ENCODE measurements at places on chromosomes 13 and 19.

- DNase-seq = no peak
These were observed 25.6 kb upstream of the LRP3 start for GRCh38 chr19:33168528-33168927.

DNA sequence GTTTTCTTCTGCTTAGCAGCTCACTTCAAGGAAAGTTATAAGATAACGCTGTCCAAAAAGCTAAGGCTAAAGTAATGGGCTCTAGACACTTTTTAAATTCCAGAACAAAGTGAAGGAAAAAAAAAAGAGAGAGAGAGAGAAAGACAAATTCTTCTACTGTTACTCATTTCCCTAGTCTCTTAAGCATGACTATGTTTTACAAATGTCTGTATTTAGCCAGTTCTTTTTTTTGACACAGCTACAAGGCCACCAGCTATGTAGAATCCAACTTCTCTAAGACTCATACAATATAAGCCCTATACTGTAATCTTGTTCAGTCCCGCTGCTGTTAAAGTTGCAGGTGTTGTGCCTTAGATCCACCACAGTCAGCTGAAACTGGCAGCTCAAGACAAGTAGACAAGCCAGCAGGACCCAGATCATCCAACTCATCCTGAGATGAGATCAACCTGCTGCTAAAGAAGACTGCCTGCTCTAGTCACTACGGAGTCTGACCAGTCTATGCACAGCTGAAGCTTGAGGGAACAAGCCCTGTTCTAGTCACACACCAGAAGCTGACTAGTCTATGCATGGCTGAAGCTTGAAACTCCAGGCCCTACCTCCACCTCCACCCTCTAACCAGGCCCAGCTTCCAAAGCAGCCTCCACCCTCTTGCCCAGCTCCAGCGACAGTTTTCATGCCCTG lies 10.3 kb upstream of the ZNF83 start:
- no peak for DNase-seq

DNA sequence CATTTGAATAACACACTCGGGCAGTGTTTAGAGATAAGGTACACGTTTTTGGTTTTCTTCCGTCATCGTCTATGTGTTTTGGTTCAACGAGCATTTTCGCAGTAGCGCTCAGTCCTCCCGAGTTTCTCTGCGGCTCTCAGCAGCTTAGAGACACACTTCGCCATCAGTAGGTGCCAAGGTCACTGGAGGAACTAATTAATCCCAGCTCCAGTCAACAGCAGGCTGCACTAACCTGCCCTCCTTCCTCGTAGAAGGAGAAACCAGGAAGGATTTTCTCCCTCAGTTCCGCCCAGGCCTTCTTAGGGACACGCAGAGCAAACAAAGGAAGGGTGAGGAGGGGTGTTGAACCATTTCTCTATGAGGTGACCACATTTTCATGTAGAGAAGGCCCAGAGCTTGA lies 12.6 kb downstream of the MBNL2 start:
- DNase-seq = no peak

DNA sequence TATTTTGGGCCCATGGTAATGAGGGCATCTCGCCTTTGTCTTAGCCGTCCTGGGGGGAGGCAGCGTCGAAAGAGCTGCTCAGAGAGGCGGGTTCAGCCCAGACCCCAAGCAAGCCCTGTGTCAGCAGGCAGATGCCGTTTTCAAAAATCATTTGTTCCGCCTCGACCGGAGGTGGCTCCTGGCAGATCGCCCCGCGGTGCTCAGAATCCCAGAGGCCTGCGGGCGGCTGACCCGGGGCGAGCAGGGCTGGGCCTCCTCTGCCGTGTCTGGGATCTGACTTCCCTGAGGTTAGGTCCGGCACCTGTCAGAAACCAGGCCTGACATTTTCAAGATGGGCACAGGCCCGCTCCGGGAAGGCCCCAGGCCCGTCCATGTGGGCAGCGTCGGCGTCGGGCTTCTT lies 36.1 kb downstream of the CRTC1 start:
- no peak for DNase-seq

GRCh38 chr19:16232568-16232967 lies 34.9 kb downstream of the AP1M1 start:
- no peak for DNase-seq

- no peak for DNase-seq
These were observed 66.7 kb downstream of the FAM216B start for GRCh38 chr13:42847891-42848663.

DNA sequence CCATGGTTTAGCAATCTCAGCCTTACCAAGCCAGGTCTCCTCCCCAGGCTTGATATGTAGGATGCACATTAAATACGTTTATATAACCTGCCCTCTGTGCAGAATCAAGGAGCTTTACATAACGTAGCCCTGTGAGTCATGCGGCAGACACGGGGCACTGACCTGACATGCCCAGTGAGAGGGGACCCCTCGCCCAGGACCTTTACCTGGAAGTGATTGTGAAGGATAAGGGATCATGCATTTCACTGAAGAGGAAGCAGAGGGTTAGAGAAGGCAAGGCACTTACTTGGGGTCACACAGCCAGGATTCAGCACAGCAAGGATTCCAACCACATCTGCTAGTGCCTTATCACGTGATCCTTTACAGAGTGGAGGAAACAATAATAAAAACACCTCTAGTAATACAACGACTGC lies 18.9 kb upstream of the FOSB start:
- peak; percentile 60 for DNase-seq

DNA sequence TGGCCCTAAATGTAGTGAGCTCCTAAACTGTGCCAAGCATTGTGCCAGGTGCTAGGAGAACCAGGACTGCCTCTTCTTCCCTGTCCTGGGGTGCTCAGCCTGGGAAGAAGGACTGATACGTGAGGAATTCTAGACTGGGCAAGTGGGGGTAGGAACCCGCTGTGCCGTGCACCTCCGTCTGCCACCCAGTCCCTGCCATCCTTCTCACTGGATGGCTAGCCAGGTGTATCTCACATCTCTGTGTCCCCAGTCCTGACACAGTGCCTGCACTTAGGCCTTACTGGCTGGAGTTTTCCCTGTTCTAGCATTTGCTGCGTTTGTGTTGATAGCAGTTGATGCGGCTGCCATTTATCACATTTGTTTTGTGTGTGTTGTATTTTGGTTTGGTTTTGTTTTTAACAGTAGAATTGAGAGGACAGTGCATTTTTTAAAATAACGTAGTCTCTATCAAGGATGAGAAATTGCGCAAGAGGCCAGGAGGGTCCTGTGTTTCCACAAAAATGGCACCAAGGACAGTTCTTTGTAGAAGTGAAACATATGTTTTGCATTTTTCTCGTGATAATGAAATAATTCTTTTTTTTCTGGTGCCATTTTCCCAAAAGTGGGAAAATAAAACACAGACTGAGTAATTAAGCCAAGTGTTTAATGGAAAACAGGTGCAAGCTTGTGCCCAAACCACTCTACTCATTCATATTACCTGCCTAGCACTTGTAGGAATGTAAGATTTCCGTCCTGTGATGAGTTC lies 4.7 kb upstream of the GPR183 start:
- no peak for DNase-seq

DNA sequence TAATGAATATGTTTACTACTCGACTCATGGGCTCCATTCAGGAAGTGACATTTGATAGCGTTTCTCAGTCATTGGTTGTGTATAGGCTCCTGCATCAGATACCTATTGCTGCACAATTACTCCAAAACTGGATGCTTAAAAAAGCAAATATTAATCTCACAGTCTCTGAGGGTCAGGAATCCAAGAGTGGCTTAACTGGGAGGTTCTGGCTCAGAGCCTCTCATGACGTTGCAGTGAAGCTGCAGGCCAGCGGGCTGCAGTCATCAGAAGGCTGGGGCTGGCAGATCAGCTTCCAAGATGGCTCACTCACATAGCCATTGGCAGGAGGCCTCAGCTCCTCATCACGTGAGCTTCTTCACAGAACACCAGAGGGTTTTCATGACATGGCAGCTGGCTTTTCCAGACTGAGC lies 525.1 kb upstream of the NBEA start:
- no peak for DNase-seq

DNA sequence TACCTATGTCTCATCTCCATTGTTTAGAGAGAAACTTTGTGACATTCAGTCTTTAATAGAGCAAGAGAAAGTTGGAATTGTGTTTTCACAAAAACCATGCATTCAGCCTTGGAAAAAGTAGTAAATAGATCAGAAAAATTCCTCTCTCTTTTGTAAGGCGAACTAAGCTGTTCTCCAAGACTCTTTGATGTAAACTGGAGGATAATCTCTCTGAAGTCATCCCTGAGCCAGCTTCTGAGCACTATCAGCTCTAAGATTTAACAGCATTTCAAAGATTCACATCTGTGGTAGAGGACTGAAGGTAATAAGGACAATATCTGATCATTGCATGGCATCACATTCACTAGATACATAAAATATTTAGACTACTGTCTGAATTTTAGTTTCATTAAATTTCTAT lies 904.6 kb upstream of the ATXN8OS start:
- no peak for DNase-seq

- DNase-seq = no peak
These were observed 1.2 kb downstream of the EEF1AKMT1 start for GRCh38 chr13:20772401-20773131.

- DNase-seq = peak; percentile 44
These were observed 10.5 kb downstream of the PMIS2 start for GRCh38 chr19:35596366-35596999.

GRCh38 chr13:57636816-57637215 lies 5.3 kb downstream of the PCDH17 start:
- no peak for DNase-seq

- no peak for DNase-seq
These were observed 38.9 kb downstream of the DNM2 start for GRCh38 chr19:10756791-10757190.

GRCh38 chr19:42563352-42564210 lies 31.1 kb downstream of the CEACAM8 start:
- peak; percentile 39 for DNase-seq

DNA sequence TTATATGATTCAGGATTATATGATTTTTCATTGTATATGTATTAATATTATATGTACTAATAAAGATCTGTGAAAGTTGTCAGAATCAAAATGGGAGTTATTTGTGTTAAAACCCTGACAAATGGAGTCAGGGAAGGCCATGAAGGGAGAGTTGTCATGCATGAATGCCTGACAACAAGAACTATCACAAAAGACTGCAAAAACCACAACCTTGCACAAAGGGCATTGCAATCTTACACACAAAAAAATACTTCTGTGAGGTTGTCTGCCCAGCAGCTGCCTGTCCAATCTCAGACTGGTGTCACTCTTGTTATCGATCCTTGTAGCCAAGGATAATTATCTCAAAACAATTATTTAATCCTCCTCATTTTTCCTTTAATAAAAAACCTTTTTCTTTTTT lies 21.2 kb upstream of the RBM26 start:
- DNase-seq = no peak

Data from HepG2 (cell line).